ENCODE measurements at places on chromosomes 3 and 15.

DNA sequence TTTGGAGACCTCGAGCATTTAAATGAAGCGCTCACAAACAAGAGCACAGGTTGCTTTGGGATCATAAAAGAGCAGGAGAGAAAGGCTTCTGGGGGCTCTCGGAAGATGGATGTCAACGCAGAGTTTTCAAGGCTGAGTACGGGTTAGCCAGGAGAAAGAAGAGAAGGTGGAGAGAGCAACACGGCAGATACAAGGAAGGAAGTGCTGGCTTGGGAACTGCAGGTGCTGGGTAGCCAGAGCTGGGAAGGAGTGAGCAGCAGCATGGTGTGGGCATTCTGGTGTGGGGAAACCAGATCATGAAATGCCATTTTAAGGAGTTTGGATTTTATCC is 580 bp upstream of the RUBCN start:
- DNase-seq = no peak

DNA sequence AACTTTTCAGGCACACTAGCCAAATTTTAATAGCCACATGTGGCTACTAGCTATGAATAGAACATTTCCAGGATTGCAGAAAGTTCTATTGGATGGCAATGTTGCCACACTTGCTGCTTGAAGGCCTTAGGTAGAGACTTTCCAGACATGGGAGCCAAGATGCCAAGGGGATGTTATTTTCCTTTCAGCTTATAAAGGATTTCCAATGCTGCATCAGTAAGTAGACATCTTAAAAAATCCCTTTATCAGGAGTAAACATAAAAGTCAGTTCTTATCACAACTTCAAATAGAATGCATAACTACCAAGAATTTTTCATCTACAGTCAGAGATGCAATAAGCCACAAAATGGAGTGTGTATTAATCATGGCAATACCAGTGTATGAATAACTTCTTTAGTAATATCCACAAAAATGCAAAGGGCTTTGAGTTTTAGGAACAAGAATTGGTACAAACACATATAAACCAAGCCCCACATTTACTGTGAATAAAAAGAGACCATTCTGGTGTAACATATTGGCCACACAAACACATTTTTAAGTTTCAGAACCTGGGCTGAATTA is 457.1 kb upstream of the ADAMTS9 start:
- no peak for DNase-seq

DNA sequence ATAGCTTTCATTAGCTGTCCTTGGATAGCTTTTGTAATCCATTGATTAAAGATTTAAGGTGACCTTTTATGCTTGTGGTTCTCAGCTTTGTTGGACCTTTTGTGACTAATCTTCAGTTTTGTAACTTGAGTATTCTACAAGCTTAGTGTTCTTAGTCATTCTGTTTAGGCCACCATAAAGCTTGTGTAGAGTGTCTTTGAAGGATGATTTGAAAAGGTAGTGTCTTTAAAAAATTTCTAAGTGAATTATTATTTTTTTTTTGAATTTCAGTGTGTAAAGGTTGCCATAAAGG is 7.5 kb downstream of the MORF4L1 start:
- DNase-seq = no peak

DNA sequence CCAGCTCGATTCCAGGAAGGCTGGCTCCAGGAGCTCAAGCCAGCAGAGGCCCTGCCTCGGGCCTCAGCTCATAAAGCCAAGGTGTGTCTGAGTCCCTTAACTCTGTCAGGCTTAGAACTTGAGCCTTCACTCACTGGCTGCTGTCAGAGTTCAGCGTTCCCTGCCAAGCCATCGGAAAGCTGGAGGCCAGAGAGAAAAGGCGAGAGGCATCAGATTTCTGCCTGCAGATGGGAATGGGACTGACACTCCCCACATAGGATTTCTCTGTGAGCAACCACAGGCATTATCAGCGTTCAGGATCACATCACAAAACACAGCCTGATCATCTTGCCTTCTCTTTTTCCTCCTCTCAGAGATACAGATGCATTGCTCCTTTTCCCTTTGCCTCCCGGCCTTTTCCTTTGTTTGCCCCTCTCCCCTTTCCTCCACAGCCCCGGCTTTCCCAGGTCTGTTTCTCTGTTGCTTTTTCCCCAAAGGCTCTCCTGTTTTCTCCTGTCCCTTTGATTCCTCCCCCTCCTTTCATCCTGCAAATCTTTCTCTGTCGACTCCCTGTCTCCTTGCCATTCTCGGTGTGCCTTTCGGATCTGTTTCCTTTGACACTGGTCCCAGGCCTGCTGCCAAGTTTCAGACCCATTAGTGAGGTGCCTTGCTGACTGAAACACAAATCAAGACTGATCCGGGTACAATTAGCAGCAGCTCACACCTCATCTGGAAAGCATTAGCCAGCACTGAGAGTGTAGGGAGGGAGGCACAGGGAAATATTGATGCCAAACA is 44.5 kb upstream of the BOC start:
- no peak for DNase-seq

GRCh38 chr3:147359177-147360050 is 46.9 kb downstream of the ZIC4 start:
- DNase-seq = no peak

DNA sequence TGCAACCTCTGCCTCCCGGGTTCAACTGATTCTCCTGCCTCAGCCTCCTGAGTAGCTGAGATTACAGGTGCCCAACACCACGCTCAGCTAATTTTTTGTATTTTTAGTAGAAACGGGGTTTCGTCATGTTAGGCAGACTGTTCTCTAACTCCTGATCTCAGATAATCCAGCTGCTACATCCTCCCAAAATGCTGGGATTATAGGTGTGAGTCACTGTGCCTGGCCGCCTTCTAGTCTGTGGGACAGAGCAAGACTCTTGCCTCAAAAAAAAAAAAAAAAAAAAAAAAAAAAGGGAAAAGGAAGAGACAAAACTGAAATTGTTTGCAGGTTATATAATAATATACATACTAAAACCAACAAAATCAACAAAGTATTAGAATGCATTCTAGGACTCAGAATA is 215.2 kb downstream of the PCCB start:
- no peak for DNase-seq

GRCh38 chr3:32869513-32870047 is 51.8 kb downstream of the TRIM71 start:
- no peak for DNase-seq

- DNase-seq = no peak
Observed at GRCh38 chr15:28022961-28023360, 76.2 kb downstream of the OCA2 start.

DNA sequence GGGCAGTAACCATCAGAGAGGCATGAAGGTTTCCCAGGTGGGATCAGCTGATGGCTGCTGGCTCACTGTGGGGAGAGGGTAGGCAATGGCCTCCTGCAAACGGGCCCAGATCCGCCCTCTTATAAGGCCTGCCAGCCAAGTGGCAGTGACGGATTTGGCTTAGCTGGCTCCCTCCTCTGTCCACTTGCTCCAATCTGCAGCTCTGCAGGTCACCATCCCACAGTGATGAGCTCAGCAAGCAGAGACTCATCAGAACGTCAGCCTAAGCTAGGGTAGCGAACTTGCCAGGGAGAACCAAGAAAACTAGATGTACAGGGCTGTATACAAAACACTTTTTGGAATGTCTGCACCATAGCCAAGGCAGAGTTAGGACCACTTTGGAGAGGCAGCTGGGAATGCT is 62.8 kb upstream of the DCLK3 start:
- no peak for DNase-seq

DNA sequence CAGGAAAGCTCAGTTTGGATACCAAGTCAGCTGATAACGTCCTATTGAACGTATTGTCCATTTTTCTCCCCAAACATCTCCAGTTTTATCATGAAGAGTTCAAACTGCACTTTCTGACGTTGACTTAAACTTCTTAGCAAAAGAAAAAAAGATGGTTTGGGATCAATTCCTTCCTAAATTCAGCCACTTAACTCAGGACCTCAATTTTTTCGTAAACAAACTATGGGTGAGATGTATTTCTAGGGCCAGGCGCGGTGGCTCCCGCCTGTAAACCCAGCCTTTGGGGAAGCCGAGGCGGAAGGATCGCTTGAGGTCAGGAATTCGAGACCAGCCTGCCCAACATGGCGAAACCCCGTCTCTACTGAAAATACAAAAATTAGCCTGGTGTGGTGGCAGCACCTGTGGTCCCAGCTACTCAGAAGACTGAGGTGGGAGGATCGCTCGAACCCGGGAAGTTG is 464 bp upstream of the MRPS25 start:
- no peak for DNase-seq

DNA sequence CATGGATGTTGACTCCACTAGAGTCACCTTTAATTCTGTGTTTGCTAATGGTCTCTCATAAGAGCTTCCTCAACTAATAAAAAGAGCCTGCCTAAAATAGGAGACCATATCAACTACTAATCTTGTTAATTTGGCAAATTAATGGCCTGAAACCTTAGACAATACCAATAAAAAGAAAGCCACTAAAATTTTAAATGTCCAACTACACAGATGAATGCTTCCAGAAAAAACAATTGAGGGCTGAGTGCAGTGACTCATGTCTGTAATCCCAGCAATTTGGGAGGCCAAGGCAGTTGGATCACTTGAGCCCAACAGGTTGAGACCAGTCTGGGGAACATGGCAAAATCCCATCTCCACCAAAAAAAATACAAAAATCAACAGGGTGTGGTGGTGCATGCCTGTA is 230.9 kb downstream of the NSUN3 start:
- no peak for DNase-seq

- DNase-seq = no peak
Observed at GRCh38 chr3:81741216-81741615, 20.2 kb downstream of the GBE1 start.

DNA sequence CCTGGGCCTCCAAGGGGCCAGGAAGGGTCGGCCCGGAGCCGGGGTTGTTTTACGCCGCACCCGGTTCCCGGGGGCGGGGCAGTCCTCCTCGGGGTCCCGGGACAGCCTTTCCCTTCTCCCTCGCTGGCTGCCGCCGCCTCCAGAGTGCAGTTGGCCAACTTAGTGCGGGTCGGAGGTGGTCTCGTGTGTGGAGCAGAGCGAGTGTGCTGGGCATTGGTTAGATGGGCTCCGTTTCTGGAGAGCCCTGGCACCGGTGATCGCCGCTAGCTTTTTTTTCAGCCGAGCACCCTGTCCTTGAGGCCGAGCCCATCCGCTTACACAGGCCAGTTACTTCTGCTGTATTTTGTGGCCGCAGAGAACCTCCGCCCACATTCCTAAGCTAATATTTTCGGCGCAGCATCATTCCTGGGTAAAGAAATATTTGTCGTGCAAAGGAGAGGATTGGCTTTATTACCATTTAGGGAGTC is 585 bp downstream of the KIF23 start:
- DNase-seq = peak; percentile 75
